Keratinocyte (primary cell): ENCODE measurements at places on chromosomes 7 and 10.

DNA sequence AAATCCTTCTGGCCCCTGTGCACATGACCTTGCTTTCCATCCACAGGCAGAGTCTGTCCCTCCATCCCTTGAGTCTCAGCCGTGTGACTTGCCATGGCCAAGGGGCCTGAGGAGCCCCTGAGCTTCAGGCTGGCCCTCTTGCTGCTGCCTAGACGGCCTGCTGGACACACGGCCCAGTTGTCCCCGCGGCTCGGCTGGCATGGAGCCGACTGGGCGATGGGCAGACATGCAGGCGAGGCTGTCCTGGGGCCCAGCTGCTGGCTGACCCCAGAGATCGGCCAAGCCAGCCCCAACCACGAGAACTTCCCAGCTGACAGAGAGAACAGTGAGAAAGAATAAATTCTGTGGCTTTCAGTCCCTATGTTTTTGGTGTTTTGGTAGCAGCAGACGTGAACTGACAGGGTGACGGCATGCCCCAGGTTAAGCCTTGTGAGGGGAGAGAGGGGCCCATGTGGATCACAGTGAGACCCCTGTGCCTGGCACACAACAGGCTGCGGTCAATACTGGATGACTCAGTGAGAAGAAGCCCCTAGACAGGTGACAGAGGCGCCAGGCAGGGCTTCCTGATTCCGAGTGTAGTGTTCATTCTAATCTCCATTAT, 11.7 kb downstream of the PRKAG2 start:
- no peak for DNase-seq

DNA sequence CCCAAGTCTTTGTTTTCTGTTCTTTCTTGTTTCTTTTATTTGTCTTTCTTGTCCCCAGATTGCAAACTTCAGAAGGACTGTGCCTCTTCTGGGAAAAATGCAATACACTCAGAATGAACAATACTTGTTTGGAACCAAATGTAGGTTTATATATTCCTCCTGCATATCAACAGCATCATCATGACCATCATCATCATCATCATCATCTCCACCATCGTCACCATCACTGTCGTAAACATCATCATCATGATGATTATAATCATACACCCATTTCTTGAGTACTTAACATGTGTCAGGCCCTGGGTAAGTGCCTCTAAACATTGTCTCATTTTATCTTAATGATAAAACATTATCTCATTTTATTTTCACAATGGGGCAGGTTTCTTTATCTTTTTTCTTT, 476.8 kb downstream of the CCSER2 start:
- no peak for DNase-seq

GRCh38 chr7:64653721-64654401, 12.1 kb upstream of the ZNF107 start:
- no peak for DNase-seq

GRCh38 chr10:53597835-53598251, 825.3 kb upstream of the MBL2 start:
- no peak for DNase-seq

- no peak for DNase-seq
Observed at GRCh38 chr7:99975782-99976521, at the start of gene AZGP1. Gene AZGP1 (minus strand): TSS chr7:99976031. CDS start chr7:99976020, 11 bp downstream.

DNA sequence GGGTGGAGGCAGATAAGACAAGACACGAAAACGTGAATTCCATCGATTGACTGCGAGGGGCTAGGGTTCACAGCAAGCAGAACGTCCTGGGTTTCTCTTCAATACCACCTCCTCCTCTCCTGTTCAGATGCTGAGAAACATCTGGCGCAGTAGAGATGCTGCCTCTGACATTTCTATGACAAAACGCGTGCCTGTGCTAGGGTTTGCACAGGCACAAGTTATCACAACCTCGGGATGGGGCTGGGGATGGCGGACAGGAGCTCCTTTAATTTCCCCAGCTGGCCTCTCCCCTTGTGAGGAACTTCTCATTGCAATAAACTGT, 99.8 kb upstream of the SVIL start:
- no peak for DNase-seq

DNA sequence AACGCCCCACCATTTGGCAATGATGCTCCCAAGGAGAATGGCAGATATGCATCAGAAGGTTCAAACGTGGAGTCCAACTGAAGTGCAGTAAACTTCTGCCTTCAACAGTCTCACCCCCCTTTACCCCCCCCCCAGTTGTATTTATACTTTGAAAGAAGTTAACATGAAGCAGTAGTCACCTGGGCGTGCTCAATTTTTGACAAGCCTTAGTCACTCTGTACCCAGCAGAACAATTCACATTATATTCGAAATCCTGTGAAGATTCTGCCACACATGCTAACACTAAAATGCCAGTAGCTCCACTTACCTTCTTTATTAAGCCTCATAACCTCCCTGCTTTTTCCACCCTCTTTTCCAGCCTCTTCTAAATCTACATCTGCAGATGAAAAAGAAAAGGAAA, 894 bp downstream of the ATXN7L1 start:
- DNase-seq = no peak

DNA sequence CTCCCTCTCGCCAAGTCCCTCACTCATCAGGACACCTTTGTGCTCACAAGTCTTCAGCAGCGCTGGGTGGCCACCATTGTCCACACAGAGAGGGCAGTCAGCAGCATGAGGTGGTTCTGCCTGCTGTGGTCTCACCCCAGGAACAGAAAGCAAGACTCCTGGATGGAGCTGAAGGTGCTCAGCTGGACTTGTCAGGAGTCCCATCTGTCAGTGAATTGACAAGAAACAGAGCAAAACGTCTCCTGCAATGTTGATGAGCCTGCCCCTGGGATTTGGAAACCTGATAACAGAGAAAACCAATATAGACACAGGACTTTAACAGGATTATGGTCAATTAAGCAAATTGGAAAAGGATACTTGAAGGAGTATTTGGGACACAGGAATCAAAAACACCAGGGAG, 122.2 kb upstream of the PRSS58 start:
- DNase-seq = no peak

- DNase-seq = no peak
Observed at GRCh38 chr10:127399668-127400067, 149.4 kb upstream of the NPS start.

DNA sequence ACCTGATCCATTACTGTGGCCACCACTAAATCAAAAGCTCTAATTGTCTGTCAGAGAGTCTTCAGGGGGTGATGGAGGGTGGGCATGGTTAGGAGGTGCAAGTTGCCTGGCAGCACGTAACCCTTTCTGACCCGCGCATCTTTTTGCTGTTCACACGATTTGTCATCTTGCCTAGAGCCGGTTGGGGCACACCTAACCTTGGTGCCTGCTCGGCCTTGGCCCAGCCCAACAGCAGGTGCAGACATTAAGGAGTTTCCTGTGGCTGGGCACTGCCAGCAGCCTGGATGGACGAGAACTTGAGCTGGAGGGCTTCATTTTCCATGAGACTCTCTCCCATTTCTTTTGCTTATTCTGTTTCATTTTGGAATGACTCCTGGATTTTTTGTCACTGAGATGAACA, 41.0 kb upstream of the PTF1A start:
- no peak for DNase-seq

DNA sequence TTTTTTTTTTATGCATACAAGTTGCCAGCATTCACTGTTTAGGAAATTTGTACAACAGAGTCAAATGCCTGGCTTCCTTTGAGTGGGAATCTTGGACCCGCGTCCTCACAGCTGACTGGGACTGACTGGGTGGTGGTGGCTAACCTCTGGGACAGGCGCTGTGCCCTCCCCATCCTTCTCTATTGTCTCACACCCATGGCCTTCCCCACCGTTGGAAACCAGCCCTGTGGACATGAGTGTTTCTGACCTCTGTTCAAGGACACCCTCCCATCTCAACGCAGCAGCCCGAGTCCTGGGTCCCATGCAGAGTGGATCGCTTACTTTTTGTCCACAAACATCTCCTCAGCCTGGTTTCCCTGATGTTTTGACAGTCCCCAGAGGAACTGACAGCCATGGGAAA, 125.1 kb upstream of the PPIF start:
- no peak for DNase-seq

- DNase-seq = no peak
Observed at GRCh38 chr10:133379801-133380666, 972 bp downstream of the PAOX start.

DNA sequence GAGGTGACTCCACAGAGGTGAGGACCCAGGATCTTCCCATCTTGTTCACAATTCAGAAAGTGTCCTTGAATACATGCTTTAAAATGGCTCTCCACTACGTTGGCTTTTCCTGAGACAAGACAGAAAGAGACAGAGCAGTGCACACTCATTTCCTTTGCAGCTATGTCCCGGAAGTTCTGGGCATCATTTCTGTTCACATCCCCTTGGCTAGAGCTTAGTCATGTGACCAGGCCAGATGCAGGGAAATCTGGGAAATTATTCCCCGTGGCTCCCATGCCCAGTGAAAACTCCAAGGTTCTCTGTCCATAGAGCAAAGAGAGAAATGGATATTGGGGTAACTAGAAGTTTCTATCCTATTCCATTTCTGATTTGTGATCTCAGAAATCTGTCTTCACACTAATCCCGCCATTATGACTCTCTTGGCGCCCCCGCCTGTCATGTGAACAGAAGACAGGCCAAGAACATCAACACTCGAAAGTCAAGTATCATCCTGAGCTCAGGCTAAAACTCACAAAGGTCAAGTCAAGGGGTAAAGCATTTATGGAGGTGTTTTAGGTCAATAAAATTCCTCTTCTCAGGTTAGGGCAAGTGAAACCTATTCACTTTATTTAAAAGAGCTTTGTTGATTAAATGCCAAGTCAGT, 251.4 kb upstream of the HABP2 start:
- no peak for DNase-seq

DNA sequence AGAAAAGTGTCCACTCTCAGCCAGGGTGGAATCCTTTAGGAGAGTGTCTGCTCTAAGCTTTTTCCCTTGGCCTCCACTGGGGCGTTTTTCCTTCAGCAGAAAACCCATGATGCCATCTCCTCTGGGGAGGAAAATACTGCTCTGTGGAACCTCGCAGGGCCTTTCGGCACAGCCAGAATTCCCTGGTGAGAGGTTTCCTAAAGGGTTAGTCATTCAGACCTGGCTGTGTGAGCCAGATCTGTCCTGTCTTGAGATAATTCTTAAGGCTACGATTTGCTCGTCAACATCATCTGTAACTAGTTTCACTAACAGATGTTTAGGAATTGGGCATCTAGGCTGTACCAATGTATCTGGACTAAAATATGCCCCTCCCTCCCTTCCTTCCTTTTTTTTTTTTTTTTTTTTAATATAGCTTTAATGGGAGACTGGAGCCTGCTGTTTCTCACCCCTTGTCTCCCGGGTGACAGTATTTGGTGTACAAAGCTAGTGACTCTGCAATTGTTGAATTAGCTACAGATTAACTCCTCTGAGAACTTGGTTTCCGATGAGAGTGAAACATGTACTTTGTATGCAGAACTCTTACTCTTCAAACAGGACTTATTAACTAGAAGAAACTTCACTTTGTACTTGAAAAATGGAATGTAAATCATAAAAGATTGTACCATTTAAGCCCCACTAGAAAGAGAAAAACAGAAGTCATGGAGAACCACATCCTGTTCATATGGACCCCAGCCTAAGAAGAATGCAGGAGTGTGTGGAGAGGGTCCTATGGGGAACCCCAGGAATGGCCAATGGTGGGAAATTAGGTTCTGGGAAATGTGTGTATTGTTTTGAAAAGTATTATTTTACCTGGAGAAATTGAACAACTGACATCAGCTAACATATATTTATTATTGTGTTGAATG, 230.9 kb downstream of the CAMK1D start:
- DNase-seq = no peak

DNA sequence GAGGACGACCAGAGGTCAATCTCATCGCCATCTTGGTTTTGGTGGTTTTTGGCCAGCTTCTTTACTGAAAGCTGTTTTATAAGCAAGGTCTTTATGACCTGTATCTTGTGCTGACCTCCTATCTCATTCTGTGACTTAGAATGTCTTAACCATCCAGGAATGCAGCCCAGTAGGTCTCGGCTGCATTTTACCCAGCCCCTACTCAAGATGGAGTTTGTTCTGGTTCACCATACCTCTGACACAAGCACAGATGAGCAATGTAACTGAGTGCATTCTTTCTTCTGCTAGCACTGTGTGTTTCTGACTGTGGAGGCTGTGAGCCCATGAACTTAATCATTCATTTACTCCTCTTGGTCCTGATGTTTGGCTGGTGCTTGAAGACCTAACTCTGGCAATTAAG, 794.5 kb upstream of the CELF2 start:
- no peak for DNase-seq

DNA sequence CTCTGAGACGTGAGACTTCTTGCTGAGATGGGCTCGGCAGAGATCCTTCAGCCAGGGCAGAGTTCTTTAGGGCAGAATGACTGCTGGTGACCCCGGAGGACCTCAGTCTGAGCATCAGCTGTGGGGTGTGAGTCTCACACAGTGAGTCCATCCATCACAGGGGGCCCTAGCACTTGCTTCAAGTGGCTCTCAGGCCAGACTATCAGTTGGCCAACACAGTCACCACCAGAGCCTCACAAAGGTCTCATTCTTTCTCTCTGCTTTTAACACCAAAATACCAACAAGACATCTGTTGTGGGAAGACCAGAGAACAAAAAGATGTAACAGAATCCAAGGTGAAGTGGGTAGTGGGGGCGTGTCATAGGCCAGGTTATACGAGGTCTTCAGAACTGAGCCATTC, 345.6 kb upstream of the NRP1 start:
- DNase-seq = no peak

- no peak for DNase-seq
Observed at GRCh38 chr7:56110611-56111010, 4.3 kb upstream of the CHCHD2 start.

DNA sequence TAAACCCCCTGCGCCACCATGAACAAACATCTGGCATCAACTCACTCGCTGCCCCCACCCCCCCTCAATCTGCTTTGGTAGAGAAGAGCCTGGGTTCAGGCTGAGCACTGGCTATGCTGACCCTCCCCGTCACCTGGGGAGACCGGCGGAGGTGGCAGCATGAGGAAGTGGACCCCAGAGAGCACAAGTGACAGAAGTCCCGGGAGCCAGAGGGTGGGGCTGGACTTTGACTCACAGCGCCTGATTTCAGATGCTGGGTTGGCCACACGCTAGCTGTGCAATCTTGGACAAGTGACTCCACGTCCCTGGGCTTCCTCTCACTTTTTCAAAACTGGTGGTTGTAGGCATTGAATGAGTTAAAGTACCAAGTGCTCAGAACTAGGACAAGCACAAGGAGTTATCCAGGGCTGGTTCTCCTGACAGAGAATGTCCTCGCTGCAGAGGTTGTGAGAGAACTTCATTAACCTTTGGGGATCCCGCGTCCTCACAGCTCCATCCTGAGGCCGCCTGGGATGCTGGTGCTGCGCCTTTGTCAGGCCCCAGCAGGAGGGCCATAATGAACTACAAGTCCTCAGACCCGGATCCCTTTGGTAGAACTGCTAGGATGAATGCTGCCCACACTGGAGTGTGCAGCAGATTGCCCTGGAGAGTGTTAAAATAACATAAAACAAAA, 48.8 kb upstream of the RASGEF1A start:
- DNase-seq = no peak

- no peak for DNase-seq
Observed at GRCh38 chr10:16904639-16905061, 87.4 kb upstream of the RSU1 start.
